Endothelial cell (in vitro differentiated cells): ENCODE measurements at places on chromosomes 3 and 15. TPM values are rescaled to one million over a fixed set of nuclear protein-coding genes. Genes with fewer than 3 reads are reported as not detected.
A peak's percentile ranks its signal among the peaks of the same experiment; 100 is the strongest.

GRCh38 chr3:169145540-169146178 lies 517.9 kb downstream of the MECOM start:
- peaks cover 34% of the 10 kb centered on the region for H3K4me1 ChIP-seq
- peak overlapping the region; percentile 98 for H3K4me3 ChIP-seq
- DNase-seq: no peak
- peak overlapping the region; percentile 93 for H3K27ac ChIP-seq
- H3K36me3 ChIP-seq: peaks cover 9% of the 10 kb centered on the region

DNA sequence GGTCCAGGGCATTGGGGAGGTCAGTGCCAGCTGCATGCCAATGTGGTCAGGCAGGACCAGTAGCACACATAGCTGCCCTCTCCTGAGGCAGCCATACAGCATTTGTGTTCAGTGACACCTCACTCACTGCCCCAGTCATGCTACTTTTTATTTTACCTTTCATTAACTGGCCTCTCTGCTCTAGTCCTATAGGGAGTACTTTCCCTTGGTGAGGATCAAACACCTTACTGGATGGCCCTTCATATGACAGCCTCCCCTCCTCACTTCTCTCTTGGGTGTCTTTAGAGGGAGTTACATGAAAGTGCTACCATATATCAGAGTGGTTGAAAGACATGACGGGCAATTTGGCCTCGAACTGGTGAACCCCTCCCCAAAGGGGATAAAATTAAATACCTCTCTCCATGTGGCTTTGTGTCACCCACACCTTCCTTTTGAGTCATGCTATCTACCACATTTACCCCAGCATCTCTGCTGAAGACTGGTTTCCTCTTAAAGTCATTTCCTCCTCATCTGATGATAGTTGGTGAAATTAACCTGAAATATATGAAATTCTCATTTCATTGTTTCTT lies 17.6 kb downstream of the RLBP1 start:
- H3K4me3 ChIP-seq: no peak overlapping the region
- no peaks in the 10 kb centered on the region for H3K36me3 ChIP-seq
- peaks cover 2% of the 10 kb centered on the region for H3K27me3 ChIP-seq
- peaks cover 20% of the 10 kb centered on the region for H3K4me1 ChIP-seq

DNA sequence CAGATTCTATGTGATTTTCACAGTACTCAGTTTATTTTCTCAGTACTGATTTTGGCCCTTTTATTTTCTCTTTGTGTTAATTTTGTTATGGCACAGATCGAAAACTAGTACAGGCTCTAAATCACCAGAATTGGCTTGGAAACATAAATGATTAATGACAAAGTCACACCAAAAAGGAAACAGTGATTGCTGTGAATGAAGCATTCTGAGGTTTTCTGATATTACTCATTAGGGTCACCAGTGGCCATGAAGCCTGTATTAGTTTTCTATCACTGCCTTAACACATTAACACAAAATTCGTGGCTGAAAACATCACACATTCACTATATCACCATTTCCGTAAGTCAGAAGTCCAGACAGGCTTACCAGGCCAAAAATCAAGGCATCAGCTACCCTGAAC lies 343.0 kb upstream of the THRB start:
- peaks cover 2% of the 10 kb centered on the region for H3K27me3 ChIP-seq
- H3K4me1 ChIP-seq: no peaks in the 10 kb centered on the region
- DNase-seq: no peak
- no peak overlapping the region for H3K27ac ChIP-seq
- no peak overlapping the region for H3K4me3 ChIP-seq

GRCh38 chr15:83012076-83012426 lies 612 bp upstream of the C15orf40 start:
- peak overlapping the region; percentile 70 for H3K4me3 ChIP-seq
- H3K4me1 ChIP-seq: peaks cover 32% of the 10 kb centered on the region
- peaks cover 8% of the 10 kb centered on the region for H3K27me3 ChIP-seq
- DNase-seq: no peak

Gene PDZRN3
- 1.3 TPM for total RNA-seq

Gene SOX14
- 19.7 TPM for total RNA-seq
